ENCODE measurements at places on chromosomes 16 and 17.

- no peak for DNase-seq
These were observed 122.0 kb upstream of the AXIN2 start for GRCh38 chr17:65683428-65683827.

DNA sequence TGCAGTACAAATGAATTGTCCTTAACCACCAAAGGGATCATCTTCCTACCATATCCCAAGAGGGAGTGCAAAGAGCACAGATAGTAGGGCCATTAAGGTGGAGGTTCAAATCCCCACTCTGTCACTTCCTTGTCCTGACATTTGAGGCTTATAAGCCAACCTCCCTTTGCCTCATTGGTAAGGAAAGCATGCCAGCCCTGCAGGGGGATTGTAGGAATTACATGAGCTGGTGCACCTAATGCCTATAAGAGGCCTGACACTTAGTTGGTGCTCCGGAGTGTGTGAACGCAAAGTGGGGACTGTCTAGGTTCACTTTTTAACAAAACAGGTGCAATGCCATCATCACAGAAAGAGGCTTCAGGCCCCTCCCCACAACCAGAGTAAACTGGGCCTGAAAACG is 374.4 kb downstream of the SNX29 start:
- no peak for DNase-seq

DNA sequence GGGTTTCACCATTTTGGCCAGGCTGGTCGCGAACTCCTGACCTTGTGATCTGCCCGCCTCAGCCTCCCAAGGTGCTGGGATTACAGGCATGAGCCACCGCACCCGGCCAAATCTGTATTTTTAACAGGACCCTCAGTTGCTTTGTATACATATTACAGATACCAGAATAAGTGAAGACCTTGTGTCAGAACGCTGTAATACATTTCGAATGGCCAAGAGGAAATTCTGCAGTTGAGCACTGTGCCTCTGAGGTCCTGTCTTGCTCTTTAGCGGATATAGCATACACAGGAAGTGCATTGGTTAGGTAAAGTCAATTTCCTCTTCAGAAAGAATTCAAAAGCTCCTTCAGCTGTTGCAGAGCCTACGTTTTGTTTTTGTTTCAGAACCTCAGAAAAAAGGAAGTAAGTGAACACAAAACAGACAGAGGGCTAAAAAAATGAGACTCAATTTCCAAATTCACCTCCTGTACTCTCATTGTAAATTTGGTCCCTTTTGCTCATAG is 15.7 kb downstream of the CRLF3 start:
- DNase-seq: no peak

DNA sequence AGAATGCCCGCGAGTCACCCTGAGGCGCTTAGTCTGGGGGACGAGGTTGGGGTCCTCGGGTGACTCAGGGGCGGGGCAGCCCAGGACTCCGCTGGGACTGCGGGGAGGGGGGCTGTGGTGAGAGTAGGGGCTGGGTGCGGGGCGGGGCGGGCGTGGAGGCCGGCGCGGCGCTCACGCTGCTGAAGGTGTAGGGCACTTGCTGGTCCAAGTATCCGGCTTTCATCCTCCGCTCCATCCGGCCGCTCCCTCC is 832 bp downstream of the ETV4 start:
- DNase-seq: peak; percentile 26

GRCh38 chr16:83187405-83187804 is 560.6 kb downstream of the CDH13 start:
- DNase-seq: no peak

- DNase-seq: no peak
These were observed 849 bp downstream of the PRR29 start for GRCh38 chr17:63998721-63999679.

DNA sequence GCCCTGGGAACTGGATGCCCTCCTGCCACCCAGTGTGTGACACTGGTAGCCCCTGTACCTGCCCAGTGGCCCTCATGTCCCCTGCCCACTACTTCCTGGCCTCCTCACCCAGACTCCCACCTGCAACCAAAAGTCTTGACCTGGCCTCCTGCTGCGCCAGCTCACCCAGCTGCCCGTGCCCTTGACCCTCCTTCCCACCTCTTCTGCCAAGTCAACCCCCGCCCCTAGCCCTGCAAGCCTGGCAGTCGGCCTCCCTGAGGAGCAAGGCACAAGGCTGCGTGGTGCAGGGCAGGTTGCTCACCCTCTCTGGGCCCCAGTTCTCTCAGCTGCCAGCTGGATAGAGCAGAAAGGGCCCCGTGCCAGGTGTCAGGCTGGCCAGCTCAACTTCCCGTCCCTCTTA is 12.3 kb upstream of the FAM83G start:
- DNase-seq: no peak

DNA sequence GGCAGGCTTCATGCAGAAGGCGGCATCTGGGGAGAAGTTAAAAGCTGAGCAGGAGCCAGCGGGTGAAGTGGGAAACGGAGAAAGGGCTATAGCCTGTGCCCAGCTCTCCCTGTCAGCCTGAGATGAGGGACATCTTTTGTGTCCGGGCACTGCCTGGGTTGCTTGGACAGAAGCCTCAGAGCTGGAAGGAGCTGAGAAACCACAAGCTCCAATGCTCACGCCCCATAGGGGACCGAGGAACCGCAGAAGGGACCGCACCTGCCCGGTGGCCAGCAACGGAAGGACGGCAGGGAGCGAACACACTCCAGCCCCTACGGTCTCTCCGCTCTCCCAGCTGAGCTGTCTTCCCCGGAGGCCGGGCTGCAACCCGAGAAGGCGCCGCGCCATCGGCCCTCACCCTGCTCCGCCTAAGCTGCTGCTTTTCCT is 175.8 kb downstream of the NPIPB11 start:
- no peak for DNase-seq

GRCh38 chr16:85595812-85596502 is 17.2 kb upstream of the GSE1 start:
- no peak for DNase-seq

DNA sequence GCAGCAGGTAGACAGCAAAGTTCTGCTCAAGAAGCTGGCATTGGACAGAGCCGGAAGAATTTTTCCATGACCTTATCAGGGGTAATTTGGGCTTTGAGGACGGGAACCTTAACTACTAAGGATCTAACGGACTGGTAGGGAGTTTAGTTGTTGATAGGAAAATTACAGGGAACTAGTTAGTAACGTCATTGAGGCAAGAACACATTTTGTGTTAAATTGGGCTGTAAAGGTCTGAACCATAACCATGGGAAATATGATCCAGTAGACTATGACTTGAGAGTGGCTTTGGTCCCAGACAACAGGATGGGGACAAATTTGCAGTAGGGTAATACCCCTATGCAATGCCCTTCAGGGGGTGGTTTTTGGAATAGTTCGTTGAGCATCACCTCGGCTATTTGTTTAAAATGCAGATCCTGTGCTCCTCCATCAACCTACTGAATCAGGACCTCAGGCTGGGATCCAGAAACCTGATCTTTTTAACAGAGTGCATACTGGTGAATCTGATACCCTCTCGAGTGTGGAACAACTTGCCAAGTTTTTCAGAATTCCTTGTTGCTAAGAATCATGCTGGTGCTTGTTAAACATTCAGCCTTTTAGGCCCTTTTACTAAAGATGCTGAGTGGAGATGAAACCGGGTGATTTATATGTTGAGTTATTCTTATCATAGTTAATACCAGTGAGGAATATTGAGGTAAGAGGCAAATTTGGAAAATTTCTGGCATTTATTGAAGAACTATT is 255.1 kb downstream of the MAP2K6 start:
- DNase-seq: no peak

DNA sequence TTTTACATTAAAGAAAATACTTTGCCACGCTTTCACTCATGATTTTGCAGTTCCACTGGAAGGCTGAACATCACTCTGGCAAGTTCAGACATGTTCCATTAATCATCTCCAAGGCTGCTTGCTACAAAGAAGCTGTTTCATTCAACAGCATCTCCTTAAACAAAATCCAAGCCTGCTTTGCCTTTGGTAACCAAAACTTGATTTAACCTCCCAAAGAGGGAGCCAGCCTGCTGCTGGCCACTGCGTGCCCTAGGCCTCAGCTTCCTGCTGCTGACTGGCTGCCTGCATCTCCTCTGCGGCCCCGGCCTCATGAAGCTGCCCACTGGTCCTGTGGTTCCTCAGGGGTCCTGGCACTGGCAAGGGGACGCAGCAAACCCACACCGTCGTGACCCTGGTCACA is 31.8 kb downstream of the ANKRD11 start:
- DNase-seq: no peak

- no peak for DNase-seq
These were observed 18.7 kb upstream of the JPH3 start for GRCh38 chr16:87583453-87584131.

DNA sequence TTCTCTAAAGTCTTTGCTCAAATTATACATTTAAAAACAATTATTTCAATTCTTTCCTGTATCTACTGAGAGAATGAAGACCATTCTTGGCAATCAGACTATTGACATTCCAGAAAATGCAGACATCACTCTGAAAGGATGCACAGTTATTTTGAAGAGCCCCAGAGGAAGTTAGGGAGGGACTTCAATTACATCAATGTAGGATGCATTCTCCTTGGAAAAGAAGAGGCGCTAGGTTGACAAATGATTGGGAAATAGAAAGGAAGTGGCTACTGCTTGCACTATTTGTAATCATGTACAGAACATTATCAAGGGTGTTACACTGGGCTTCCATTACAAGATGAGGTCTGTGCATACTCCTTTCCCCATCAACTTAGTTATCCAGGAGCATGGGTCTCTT is 74.3 kb downstream of the SSH2 start:
- no peak for DNase-seq

- DNase-seq: no peak
These were observed 5.9 kb downstream of the CD300LB start for GRCh38 chr17:74525465-74525725.

DNA sequence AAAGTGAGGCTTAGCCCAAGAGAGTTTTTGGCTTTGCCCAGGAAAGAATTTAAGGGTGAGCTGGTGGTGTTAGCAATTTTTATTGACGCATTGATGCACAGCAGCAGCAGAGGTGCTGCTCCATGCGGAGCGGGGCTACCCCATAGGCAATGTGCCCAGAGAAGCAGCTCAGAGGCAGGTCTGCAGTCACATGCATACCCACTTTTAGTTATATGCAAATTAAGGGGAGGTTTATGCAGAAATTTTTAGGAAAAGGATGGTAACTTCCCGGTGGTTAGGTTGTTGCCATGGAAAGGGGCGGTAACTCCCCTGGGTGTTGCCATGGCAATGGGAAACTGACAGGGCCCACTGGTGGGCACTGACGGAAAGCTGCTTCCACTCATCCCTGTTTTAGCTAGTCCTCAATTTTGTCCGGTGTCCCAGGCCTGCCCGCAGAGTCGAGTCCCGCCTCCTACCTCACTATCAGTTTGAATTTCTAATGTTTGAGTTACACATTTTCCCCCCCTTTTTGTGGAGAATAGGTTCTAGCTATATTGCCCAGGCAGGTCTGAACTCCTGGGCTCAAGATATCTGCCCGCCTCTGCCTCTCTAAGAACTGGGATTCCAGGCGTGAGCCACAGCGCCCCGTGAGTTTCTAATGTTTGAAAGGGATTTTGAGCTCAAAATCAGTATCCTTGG is 10.4 kb upstream of the GJD3 start:
- DNase-seq: no peak

DNA sequence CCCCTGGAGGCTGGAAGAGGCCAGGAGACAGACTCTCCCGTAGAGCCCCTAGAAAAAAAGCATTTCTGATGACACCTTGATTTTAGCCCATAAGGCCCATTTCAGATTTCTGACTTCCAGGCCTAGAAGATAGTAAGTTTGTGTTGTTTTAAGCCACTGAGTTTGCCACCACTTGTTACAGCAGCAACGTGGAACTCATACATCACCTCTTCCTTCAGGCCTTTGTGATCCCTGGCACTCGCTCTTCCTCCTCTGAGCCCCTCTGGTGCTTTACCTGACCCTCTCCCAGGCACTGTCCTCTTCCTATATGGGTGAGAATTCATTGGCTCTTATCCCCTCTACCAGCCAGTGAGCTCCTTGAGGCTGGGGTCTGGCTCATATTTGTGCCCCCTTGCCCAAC is 18.7 kb upstream of the KRT19 start:
- DNase-seq: no peak

- no peak for DNase-seq
These were observed 13.3 kb downstream of the GGA2 start for GRCh38 chr16:23496821-23497542.

GRCh38 chr17:64772845-64773299 is 110.8 kb upstream of the SMURF2 start:
- no peak for DNase-seq

DNA sequence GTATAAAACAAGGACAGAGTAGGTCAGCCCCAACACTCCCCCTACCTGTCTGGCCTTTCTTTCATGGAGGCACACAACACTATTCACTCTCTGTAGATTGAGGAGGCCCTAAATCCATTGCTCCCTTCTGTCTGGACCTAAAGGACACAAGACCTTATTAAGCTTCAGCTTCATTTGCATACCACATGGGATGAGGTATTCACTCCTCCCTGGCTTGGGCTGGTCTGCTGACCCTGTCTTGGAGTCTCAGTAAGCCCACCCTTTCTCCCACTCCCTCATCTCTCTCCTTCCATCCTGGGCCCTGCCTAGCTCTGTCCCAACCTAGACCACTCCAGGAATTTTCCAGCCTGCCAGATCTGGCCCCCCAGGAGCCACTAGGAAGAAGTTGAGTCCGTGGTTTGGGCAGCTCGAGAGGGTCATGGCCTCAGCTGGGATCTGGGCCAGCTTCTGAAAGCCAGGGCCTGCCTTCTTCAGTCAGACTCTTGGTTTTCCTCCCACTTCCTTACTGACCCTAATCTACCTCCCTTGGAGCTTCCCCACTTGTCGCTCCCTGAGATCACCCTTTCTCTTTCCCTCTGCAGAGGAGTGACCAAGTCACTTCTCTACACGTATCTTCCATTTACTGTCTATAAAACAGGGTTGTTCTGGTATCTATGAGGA is 6.5 kb upstream of the LLGL1 start:
- no peak for DNase-seq

- DNase-seq: no peak
These were observed 394 bp upstream of the NME4 start for GRCh38 chr16:396605-397004.

DNA sequence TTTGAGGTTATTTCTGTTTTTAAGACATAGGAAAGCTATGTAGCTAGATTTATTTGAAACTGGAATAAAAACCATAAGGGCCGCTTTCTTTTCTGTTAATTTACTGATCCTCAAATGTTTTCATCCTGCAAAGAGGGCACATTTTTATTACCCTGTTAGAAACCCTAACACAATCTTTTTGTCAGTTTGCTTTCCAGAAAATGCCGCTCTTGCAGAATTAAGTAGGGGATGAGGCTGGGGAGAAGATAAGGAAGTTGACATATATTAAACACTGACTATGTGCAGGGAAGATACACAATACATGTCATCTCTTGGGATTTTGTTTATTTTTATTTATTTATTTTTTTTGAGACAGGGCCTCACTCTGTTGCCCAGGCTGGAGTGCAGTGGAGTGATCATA is 15.7 kb downstream of the USP43 start:
- no peak for DNase-seq

- DNase-seq: no peak
These were observed 181.2 kb upstream of the AXIN2 start for GRCh38 chr17:65742403-65743307.

DNA sequence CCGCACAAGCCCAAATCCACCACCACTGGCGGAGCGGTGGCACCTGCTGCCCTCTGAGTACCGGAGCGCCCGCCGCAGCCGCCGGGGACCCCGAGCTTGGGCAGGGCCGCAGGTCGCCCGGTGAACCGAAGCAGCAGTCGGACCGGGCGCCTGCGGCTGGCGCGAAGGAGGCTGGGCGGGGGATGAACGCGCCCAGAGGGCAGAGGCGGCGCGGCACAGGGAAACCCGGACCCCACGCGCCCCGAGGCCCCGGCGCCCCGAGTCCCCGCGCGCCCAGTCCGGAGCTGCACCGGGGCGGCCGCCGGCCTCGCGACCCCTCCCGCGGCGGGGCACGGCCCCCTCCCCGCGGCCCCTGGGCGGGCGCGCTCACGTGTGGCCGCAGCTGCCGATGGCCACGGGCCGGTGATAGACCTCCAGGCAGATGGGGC is 393 bp downstream of the RNF166 start:
- DNase-seq: no peak
